GM23248 (cell line): ENCODE measurements at places on chromosomes 3 and 15. TPM values are rescaled to one million over a fixed set of nuclear protein-coding genes. Genes with fewer than 3 reads are reported as not detected.

GRCh38 chr15:76057332-76058000 lies 2.3 kb upstream of the TMEM266 start:
- H3K4me1 ChIP-seq = no peaks in the 10 kb centered on the region; the same call in 1 of the 2 replicates
- DNase-seq = peak; percentile 58
- H3K36me3 ChIP-seq = no peaks in the 10 kb centered on the region

The CACNA2D3 gene
- under 0.01 and 0.43 TPM in 2 replicates for total RNA-seq

DNA sequence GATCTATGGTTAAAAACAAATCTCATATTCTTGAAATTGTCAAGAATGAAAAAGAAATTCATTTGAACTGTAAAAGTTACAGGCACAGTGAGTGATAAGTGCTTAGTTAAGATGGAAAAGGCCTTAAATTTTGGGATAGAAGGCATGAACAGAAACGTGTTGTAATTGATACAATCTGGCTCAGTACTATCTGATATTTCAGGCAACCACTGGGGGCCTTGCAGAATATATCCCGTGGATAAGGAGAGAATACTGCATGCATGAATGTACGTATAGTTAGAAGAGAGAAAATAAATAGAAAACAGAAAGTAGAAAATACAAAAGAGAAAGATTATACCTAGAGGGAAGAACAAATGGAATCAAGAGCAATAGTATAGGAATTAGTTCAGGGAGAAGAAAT lies 741.4 kb upstream of the CCDC54 start:
- H3K36me3 ChIP-seq = no peaks in the 10 kb centered on the region
- no peak for DNase-seq
- H3K27me3 ChIP-seq = no peaks in the 10 kb centered on the region
- H3K4me3 ChIP-seq = no peak overlapping the region

- H3K36me3 ChIP-seq = no peaks in the 10 kb centered on the region
- peak; percentile 54 for DNase-seq
- no peaks in the 10 kb centered on the region for H3K4me1 ChIP-seq
Observed at GRCh38 chr3:32176989-32177701, 61.3 kb upstream of the CMTM8 start.

The PARP15 gene
- total RNA-seq = under 0.01 TPM in 1 of 2 replicates, not detected in the other

The EPHA6 gene
- total RNA-seq = not detected in 2 replicates

DNA sequence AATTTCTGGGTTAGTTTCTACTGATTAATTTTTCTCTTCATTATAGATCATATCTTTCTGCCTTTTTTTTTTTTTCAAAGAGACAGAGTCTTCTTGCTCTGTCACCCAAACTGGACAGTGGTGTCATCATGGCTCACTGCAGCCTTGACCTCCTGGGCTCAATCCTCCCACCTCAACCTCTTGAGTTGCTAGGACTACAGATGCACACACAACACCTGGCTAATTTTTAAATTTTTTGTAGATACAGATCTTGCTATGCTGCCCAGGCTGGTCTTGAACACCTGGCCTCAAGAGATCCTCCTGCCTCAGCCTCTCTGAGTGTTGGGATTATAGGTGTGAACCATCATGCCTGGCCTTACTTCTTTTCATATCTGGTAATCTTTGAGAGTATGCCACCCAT lies 73.3 kb upstream of the SLCO2A1 start:
- no peak for DNase-seq
- H3K36me3 ChIP-seq = no peaks in the 10 kb centered on the region
- H3K27ac ChIP-seq = no peak overlapping the region
- H3K27me3 ChIP-seq = no peaks in the 10 kb centered on the region
- H3K4me1 ChIP-seq = peaks cover 11% of the 10 kb centered on the region; the same call in 1 of the 2 replicates

GRCh38 chr3:112349557-112349956 lies 16.6 kb downstream of the CD200 start:
- H3K27me3 ChIP-seq = peaks cover 23% of the 10 kb centered on the region
- no peak overlapping the region for H3K27ac ChIP-seq
- H3K4me3 ChIP-seq = no peak overlapping the region
- H3K4me1 ChIP-seq = no peaks in the 10 kb centered on the region

GRCh38 chr3:159859836-159860235 lies 128.8 kb upstream of the IL12A start:
- no peaks in the 10 kb centered on the region for H3K27me3 ChIP-seq
- no peak overlapping the region for H3K4me3 ChIP-seq
- no peak overlapping the region for H3K27ac ChIP-seq
- H3K36me3 ChIP-seq = no peaks in the 10 kb centered on the region
- peaks cover 18% of the 10 kb centered on the region for H3K4me1 ChIP-seq
- DNase-seq = no peak

The ADAMTS17 gene
- total RNA-seq = not detected in 2 replicates

The ATP8B4 gene
- total RNA-seq = 1.5 and 11.4 TPM in 2 replicates

GRCh38 chr15:69298354-69298696 lies 387 bp upstream of the PAQR5 start:
- H3K36me3 ChIP-seq = no peaks in the 10 kb centered on the region
- no peak overlapping the region for H3K27ac ChIP-seq
- H3K4me3 ChIP-seq = peak overlapping the region; percentile 75
- DNase-seq = no peak
- peaks cover 5% of the 10 kb centered on the region; the same call in 1 of the 2 replicates for H3K4me1 ChIP-seq

- DNase-seq = peak; percentile 70
- no peaks in the 10 kb centered on the region for H3K36me3 ChIP-seq
- peak within 1 kb of the TSS; percentile 64 for H3K4me3 ChIP-seq
- peaks cover 52% of the 10 kb centered on the region for H3K27me3 ChIP-seq
Observed at GRCh38 chr3:184229394-184230080, at the start of gene VWA5B2. TSS of gene VWA5B2 (plus strand) at chr3:184229585. CDS start at chr3:184230529, 944 bp downstream.

The TUSC7 gene
- not detected in 2 replicates for total RNA-seq

GRCh38 chr3:170813266-170813665 lies 56.7 kb downstream of the RPL22L1 start:
- H3K27me3 ChIP-seq = no peaks in the 10 kb centered on the region
- H3K4me1 ChIP-seq = peaks cover 38% of the 10 kb centered on the region
- H3K27ac ChIP-seq = no peak overlapping the region
- no peak for DNase-seq
- no peak overlapping the region for H3K4me3 ChIP-seq

GRCh38 chr15:94670438-94671034 lies 439.2 kb downstream of the MCTP2 start:
- H3K4me1 ChIP-seq = 0 out of 2 replicates have a peak, but pooled peaks cover 5% of the 10 kb centered on the region
- H3K4me3 ChIP-seq = no peak overlapping the region

GRCh38 chr3:99013777-99014315 lies 112.4 kb upstream of the DCBLD2 start:
- DNase-seq = no peak
- no peaks in the 10 kb centered on the region for H3K4me1 ChIP-seq
- no peaks in the 10 kb centered on the region for H3K36me3 ChIP-seq
- H3K27me3 ChIP-seq = no peaks in the 10 kb centered on the region
- no peak overlapping the region for H3K27ac ChIP-seq
- no peak overlapping the region for H3K4me3 ChIP-seq

DNA sequence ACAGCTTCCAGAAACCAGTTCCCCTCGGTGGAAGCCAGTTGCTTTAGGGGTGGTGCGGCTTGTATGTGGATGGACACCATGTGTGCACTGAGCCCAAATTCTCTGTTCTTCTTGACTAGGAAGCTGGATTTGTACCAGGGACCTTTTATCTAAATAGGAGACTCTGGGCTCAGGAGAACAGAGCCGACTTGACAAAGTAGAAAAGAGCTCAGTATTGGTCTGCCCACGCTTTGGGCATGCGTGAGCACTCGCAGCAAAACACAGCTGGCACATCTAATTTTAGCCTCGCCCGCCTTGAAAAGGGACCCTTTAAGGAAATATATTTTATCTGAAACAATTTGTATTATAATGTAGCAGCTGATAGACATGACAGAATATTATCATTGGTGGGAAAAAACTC lies 1.1 kb upstream of the RBMS3 start:
- peak; percentile 79 for DNase-seq
- H3K27ac ChIP-seq = peak overlapping the region; percentile 88
- peaks cover 13% of the 10 kb centered on the region for H3K4me1 ChIP-seq
- H3K4me3 ChIP-seq = peak overlapping the region; percentile 87
- H3K27me3 ChIP-seq = no peaks in the 10 kb centered on the region

DNA sequence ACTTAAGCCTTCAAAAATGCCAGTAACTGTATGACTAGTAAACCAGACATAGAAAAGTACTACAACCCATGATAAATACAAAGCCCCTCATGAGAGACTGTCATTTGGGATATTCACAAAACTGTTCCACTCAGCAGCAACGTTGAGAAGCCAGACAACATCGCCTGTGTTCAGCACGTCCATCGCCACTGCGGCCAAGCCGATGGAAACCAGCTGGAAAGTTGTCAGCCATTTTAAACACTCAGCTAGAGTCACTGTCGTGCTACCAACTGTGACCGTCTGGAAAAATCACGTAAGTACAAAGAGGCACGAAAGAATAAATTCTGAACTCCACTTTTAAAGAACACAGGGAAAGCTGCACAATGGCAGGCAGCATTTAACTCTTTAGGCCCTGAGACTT lies 340.7 kb upstream of the WNT5A start:
- no peak overlapping the region for H3K4me3 ChIP-seq
- no peaks in the 10 kb centered on the region for H3K36me3 ChIP-seq
- peaks cover 8% of the 10 kb centered on the region; the same call in 1 of the 2 replicates for H3K27me3 ChIP-seq
- H3K4me1 ChIP-seq = peaks cover 4% of the 10 kb centered on the region; the same call in 1 of the 2 replicates
- no peak for DNase-seq

DNA sequence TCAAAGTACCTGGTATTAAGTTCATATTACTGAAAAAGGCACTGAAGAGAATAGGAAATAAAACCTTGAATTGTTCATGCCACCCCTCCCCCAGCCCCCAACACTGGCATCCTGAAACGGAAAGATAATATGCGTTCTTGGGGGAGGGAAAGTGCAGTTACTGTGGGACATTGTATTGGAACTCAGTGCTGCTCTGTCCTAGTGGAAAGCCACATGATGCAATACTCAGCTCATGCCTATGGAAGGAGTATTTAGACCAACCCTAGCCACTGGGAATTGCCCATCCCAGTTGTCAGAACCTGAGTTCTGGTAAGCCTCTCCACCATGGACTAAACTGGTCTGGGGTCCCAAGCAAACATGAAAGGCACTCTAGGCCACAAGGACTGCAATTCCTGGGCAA lies 680.8 kb upstream of the BCHE start:
- no peak for DNase-seq
- no peak overlapping the region for H3K27ac ChIP-seq
- no peaks in the 10 kb centered on the region for H3K27me3 ChIP-seq
- H3K36me3 ChIP-seq = no peaks in the 10 kb centered on the region
- no peaks in the 10 kb centered on the region for H3K4me1 ChIP-seq

- H3K27me3 ChIP-seq = no peaks in the 10 kb centered on the region
- DNase-seq = no peak
- H3K27ac ChIP-seq = no peak overlapping the region
- H3K4me3 ChIP-seq = no peak overlapping the region
- H3K4me1 ChIP-seq = peaks cover 22% of the 10 kb centered on the region
- peaks cover 34% of the 10 kb centered on the region for H3K36me3 ChIP-seq
Observed at GRCh38 chr15:77476995-77477394, 56.3 kb downstream of the HMG20A start.

DNA sequence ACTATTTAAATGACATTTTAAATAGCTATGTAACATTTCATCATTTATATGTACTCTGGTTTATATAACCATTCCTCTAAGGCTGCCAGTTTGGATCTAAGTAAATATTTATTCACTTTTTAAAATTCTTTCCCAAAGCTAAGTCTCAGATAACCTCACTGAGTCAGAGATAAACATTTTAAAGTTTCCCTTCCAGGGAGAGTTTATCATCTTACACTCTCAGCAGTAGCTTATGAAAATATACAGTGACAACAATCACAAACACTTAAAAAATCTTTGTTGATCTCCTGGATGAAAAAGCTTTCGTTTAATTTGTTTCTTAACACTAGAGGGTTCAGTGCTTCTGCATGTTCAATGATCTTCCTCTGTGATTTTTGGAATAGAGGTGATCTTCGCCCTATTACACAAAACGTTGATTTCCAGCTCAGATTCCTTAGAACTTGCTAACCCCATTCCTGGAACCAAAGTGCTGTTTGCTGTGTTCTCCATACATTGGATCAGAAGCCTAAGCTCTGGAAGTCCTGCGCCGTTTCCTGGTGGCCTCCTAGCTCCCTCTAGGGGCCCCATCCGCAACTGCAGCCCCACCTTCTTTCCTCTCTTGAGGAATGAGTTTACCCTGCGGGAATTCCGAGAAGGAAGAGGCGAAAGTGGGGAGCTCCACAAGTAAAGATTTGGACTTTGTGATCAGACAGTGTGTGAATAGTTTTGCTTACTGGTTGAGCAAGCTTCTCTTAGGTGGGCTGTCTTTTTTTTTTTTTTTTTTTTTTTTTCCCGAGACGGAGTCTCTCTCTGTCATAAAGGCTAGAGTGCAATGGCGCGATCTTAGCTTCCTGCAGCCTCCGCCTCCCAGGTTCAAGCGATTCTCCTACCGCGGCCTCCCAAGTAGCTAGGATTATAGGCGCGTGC lies 29.3 kb upstream of the SACM1L start:
- H3K4me3 ChIP-seq = no peak overlapping the region
- peak; percentile 84 for DNase-seq
- H3K27ac ChIP-seq = peak overlapping the region; percentile 20
- no peaks in the 10 kb centered on the region for H3K36me3 ChIP-seq
- H3K4me1 ChIP-seq = peaks cover 14% of the 10 kb centered on the region; the same call in 1 of the 2 replicates

DNA sequence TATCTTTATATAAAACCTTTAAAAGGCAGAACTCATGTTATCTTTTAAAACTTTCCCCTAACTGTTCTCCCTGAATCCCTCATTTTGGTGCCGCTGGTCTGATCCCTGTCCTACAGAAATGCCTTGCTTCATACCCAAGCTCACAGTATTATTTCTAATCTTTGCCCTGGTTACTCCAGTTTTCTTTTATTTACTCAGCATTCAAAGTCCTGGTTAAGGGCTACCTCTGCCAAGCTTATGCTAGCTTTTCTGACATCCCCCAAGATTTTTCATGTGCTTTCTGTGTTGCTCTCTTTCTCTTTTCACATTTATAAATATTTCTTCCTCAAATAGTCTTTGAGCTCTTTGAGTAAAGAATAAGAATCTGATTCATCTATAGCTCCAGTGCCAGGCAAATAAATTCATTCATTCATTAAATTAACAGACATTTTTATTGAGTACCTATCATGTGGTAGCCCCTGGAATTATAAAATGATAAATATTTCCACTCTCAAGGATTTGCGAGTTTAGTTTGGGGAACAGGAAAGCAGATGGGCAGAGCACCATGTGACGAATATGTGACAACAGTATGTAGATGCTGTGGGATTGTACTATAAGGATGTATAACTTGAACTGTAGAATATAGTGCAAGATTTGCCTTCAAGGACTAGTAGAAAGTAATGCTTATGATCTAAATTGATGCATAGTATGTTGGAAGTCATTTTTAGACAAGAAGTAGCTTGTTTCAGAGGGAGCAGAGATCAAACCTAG lies 247.5 kb downstream of the LPP start:
- DNase-seq = no peak
- H3K36me3 ChIP-seq = 0 out of 2 replicates have a peak, but pooled peaks cover 4% of the 10 kb centered on the region
- H3K27ac ChIP-seq = no peak overlapping the region
- no peak overlapping the region for H3K4me3 ChIP-seq
- no peaks in the 10 kb centered on the region for H3K27me3 ChIP-seq
- H3K4me1 ChIP-seq = no peaks in the 10 kb centered on the region

DNA sequence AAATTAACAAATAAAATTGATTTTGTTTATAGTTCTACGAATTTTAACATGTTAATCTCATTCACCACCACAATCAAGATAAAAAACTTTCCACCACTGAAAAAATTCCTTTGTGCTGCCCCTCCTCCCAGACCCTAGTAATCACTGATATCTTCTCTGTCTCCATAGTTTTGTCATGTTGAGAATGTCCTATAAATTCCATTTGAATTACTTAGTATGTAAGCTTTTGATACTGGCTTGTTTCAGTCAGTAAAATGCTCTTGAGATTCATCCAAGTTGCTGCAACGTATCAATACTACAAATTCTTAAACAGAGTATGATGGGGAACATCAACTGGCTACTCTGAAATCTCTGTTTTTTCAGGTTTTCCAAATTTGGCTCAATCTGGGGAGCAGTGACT lies 129.6 kb downstream of the CTNNB1 start:
- H3K4me3 ChIP-seq = no peak overlapping the region
- H3K27me3 ChIP-seq = no peaks in the 10 kb centered on the region
- no peak overlapping the region for H3K27ac ChIP-seq
- H3K36me3 ChIP-seq = no peaks in the 10 kb centered on the region
- peaks cover 27% of the 10 kb centered on the region for H3K4me1 ChIP-seq
